ENCODE measurements at places on chromosomes 13 and 19. TPM values are rescaled to one million over a fixed set of nuclear protein-coding genes. Genes with fewer than 3 reads are reported as not detected.

The NKPD1 gene
- total RNA-seq = 0.10 TPM

The LILRA2 gene
- total RNA-seq = not detected

The KRTDAP gene
- total RNA-seq = not detected

The POU2F2 gene
- total RNA-seq = 0.47 TPM

The COQ8B gene
- 78.4 TPM for total RNA-seq

The ICAM5 gene
- 1.1 TPM for total RNA-seq

The IGFLR1 gene
- total RNA-seq = 14.2 TPM

The PLK5 gene
- total RNA-seq = not detected

The SOHLH2 gene
- not detected for total RNA-seq

The CYP4F8 gene
- total RNA-seq = not detected

The DACT3 gene
- total RNA-seq = 0.39 TPM

The NFIX gene
- total RNA-seq = 4.9 TPM

The BRCA2 gene
- total RNA-seq = 3.0 TPM

The CAMSAP3 gene
- total RNA-seq = 3.1 TPM

The SH3GL1 gene
- 57.4 TPM for total RNA-seq

The PSG2 gene
- total RNA-seq = not detected

The ATP4B gene
- total RNA-seq = not detected

The PCDH20 gene
- not detected for total RNA-seq

The MYPOP gene
- 6.0 TPM for total RNA-seq
